ENCODE measurements at places on chromosomes 11 and 22.

- H3K4me1 ChIP-seq, result peaks cover 23% of the 10 kb centered on the region
- no peak for DNase-seq
- peaks cover 6% of the 10 kb centered on the region for H3K27me3 ChIP-seq
- no peak overlapping the region for H3K27ac ChIP-seq
Measured at GRCh38 chr22:50008151-50009040, 4.2 kb downstream of the IL17REL start.

DNA sequence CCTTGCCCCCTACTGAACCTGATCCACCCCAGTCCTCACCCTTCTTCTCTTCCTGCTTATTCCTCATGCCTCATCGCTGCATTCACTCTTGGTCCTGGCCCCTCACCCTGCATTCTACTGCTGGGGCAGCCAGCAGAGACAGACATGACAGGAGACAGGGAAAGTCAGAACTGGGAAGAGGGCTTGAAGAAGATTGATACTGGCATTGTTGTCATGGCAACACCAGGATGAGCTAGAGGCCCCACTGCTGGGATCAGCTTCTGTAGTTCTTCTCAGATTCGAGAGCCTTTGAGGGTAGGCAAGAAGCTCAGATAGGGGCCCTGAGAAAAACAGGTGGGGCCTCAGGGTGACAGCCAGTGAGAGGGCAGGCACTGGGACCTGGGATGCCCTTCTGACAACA is 264.3 kb downstream of the MIAT start:
- no peak overlapping the region for H3K27ac ChIP-seq
- no peaks in the 10 kb centered on the region for H3K4me1 ChIP-seq
- no peaks in the 10 kb centered on the region for H3K27me3 ChIP-seq
- no peak overlapping the region for H3K4me3 ChIP-seq
- no peaks in the 10 kb centered on the region for H3K36me3 ChIP-seq

DNA sequence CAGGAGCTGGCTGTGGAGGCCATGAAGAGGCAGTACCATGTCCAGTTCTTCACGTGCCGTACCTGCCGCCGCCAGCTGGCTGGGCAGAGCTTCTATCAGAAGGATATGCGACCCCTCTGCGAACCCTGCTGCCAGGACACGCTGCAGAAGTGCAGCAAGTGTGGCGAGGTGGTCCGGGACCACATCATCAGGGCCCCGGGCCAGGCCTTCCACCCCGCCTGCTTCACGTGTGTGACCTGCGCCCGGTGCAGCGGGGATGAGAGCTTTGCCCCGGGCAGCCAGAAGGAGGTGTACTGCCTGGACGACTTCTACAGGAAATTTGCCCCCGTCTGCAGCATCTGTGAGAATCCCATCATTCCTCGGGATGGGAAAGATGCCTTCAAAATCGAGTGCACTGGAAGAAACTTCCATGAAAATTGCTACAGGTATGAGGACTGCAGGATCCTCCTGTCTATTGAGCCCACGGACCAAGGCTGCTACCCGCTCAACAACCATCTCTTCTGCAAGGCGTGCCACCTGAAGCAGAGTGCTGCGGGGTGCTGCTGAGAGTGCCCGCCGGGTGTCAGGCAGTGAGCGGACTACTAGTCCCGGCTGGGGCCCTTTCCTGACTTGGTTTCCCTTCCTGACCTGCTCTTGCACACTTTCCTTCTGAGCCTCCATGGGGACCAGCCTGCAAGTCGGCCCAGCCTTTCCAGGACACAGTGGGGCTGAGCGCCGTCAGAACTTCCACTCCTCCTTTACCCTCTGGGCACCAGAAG is 22.0 kb upstream of the PHF21A start:
- no peaks in the 10 kb centered on the region for H3K36me3 ChIP-seq
- H3K4me3 ChIP-seq, result no peak overlapping the region
- no peaks in the 10 kb centered on the region for H3K4me1 ChIP-seq
- H3K27me3 ChIP-seq, result peaks cover 12% of the 10 kb centered on the region
- DNase-seq, result no peak

DNA sequence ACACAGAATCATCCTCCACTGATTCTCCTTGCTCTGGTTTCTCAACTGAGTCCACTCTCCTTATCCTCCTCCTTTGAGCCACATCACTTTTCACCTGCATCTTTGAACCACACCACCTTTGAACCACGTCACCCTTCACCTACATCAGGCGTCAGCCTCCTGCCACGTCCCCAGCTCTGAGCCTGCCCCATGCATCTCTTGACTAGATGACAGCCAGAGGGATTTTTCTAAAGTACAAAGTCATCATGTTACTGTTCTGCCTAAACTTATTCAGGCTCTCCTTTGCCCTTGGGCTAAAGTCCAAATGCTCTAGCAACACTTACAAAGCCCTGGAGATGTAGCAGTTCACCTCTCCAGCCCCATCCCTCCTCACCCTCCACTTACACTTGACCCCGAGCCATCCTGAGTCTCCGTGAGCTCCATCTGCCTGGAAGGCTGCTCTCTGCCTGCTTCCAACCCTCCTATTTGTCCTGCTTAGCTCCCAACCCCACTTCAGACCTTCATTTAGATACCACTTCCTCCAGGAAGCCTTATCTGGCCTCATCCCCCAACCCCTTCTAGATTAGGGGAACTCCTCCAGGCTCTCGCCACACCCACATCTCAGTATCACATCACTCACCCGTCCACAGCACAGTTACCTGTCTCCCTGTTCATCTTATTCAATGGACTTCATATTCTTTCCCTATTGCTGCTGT is 3.7 kb upstream of the MS4A10 start:
- H3K27me3 ChIP-seq, result no peaks in the 10 kb centered on the region
- DNase-seq, result no peak
- no peak overlapping the region for H3K27ac ChIP-seq

DNA sequence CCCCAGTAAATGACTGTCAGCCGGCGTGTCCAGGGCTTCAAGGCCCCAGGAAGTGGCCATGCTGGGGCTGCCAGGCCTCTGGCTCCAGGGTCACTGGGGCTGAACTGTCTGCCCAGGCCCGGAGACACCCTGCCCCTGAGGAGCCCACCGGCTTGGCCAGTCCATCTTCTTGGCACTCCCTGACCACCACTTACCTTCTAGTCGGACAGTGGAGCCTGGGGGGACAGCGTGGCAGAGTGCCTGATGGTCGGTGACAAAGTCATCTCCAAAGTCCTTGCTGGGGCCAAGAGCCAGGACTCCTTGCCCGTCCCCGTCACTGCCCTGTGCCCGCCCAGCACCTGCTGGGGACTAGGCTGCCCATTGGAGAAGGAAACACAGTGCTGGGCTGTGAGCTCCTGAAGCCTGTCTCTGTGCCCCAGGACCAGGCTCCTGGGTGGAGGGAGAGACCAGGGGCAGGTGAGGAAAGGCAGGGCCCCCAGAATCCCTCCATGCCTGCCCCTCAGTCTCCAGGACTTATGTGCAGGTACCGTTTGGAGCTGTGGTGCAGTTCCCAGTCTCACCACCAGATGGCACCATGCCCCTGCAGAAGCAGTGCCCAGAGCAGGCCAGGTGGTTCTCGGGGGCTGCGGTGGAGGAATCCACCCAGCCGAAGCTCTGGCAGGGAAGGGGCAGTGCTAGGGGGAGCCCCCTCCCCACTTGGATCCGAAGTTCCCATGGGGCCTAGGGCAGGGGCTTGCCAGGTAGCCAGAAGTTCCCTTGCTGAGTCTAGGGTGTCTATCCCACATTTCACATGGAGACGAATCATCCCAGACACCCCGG is 6.0 kb upstream of the CCDC188 start:
- peaks cover 4% of the 10 kb centered on the region for H3K27me3 ChIP-seq
- no peak overlapping the region for H3K4me3 ChIP-seq
- DNase-seq, result peak; percentile 91
- no peaks in the 10 kb centered on the region for H3K36me3 ChIP-seq
- no peaks in the 10 kb centered on the region for H3K4me1 ChIP-seq
- H3K27ac ChIP-seq, result no peak overlapping the region

- no peak overlapping the region for H3K4me3 ChIP-seq
- no peaks in the 10 kb centered on the region for H3K36me3 ChIP-seq
- H3K27me3 ChIP-seq, result no peaks in the 10 kb centered on the region
- no peak overlapping the region for H3K27ac ChIP-seq
- no peaks in the 10 kb centered on the region for H3K4me1 ChIP-seq
Measured at GRCh38 chr11:23455321-23455891, 595.1 kb upstream of the CCDC179 start.

GRCh38 chr11:119889728-119890280 is 160.8 kb upstream of the NECTIN1 start:
- no peak overlapping the region for H3K4me3 ChIP-seq
- H3K36me3 ChIP-seq, result no peaks in the 10 kb centered on the region
- no peak for DNase-seq
- H3K27me3 ChIP-seq, result peaks cover 12% of the 10 kb centered on the region
- no peaks in the 10 kb centered on the region for H3K4me1 ChIP-seq
- no peak overlapping the region for H3K27ac ChIP-seq

DNA sequence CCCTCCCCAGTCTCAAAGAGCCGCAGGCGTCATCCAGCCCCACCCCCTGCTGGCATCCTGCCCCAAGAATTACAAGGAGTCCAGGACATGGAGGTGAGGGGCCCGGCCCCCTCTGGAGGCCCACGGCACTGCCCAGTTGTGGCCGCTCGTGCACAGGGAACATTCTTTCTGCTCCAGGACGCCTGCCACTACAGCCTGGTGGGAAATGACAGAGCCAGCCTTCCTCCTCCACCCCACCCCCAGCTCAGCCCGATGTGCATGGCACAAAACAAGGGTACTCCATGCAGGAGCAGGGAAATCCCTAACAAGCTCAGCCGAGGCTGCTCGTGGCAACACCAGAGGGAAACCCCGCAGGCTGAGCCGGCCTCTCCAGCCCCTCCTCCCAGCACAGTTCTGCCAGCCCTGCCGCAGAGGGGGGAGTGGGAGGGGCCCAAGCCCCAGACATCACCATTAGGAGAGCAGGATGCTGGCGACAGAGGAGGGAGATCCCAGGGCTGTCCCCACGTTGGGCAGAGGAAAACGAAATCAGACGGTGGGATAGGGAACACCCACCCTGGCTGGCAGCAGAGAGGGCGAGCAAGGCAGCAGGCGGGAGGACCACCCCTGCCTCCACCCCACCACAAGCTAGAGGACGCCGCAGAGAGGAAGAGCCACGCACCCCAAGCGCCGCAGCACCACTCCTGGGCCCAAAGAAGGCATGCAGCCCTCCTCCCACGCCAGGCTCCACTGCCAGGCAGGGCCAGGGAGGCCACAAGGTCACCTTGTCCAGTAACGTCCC is 10.0 kb downstream of the IGSF9B start:
- H3K4me3 ChIP-seq, result peak overlapping the region; percentile 58
- peak; percentile 65 for DNase-seq
- H3K27me3 ChIP-seq, result peaks cover 3% of the 10 kb centered on the region
- peaks cover 23% of the 10 kb centered on the region for H3K36me3 ChIP-seq

DNA sequence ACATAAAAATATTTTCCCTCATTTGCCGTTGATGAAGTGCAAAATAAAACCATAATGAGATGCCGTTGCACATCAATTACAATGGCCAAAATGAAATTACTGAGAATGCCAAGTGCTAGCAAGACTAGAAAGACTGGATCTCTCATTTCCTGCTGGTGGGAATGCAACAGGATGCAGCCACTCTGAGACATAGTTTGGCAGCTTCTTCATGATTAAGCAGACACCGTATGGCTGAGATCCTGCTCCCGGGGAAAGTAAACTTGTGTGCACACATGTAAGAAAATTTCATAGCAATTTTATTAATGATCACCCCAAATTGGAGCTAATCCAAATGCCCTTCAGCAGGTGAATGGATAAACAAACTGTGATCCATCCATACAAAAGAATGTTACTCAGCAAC is 1013.2 kb downstream of the TBC1D22A start:
- no peaks in the 10 kb centered on the region for H3K36me3 ChIP-seq
- no peak for DNase-seq

GRCh38 chr22:37431801-37432707 is 4.8 kb upstream of the ELFN2 start:
- peaks cover 4% of the 10 kb centered on the region for H3K36me3 ChIP-seq
- peaks cover 41% of the 10 kb centered on the region for H3K27me3 ChIP-seq
- peak overlapping the region; percentile 55 for H3K27ac ChIP-seq
- peaks cover 28% of the 10 kb centered on the region for H3K4me1 ChIP-seq
- H3K4me3 ChIP-seq, result peak overlapping the region; percentile 2
- peak; percentile 62 for DNase-seq

Measured in activated naive CD8-positive, alpha-beta T cell treated with anti-CD3 and anti-CD28 coated beads, Interleukin-2, amount 50 U/mL, for 24 hours (primary cell).